ENCODE measurements at places on chromosomes 3 and 15.

- no peak for DNase-seq
These were observed 23.3 kb downstream of the ZDHHC3 start for GRCh38 chr3:44952689-44953088.

DNA sequence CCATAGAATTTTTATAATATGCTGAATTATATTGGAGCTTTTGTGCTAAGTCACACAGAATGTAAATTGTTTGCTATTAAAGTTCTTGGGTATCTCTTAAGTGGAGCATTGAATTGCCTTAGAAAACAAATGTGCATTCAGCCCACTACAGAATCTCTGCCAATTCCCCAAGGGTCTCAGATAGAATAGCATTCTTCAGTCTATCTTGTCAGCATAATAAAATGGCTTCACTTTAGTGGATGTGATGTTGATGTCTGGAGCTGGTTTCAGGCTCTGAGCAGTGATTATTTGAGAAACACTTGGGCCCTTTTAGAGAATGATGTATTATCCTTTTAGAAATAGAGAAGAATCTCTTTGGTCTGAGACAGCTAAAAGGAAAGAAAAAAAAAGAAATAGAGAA, 45.2 kb downstream of the LRCH3 start:
- DNase-seq = no peak

DNA sequence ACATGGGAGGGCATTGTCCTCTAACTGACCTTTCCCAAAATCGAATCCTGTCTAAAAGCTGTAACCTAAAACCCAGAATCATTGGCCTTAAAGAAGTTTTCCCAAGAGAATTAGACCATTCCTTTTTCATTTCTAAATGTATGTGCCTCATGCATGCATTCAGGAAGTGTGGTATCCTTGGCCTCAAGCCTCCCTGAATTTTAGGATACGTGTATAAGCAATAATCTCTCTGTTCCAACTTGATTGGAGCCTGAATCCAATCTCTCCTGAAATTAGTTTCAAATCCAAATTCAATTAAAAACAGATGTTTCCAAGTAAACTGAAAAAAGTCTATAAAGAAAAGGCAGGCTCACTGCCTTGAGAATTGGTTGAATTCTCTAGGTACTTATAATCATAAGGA, 86.0 kb upstream of the VEPH1 start:
- DNase-seq = no peak

- no peak for DNase-seq
These were observed 115.8 kb upstream of the TOPAZ1 start for GRCh38 chr3:44125882-44126281.

GRCh38 chr3:101850246-101851051, 1.1 kb downstream of the NFKBIZ start:
- no peak for DNase-seq

GRCh38 chr3:132265488-132265887, 51.7 kb upstream of the ACP3 start:
- DNase-seq = no peak

DNA sequence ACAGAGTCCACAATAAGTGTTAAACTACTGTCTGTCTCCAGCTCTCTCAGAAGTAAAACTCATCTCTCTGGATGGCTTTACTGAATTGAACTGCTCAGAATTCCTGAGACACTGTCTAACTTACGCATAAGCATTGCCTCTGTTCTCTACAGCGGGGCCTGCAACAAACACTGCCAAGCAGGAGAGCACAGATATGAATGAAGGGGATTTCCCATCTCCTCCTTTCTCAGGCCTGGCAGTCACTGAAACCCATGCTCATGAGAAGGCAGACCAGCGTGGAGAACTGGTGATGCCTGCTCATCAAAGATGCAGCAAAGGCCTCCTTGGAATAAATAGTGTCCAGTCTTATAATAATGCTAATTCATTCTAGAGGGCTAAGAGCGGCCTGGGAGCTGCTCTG, 10.3 kb downstream of the RASGRP1 start:
- DNase-seq = no peak

DNA sequence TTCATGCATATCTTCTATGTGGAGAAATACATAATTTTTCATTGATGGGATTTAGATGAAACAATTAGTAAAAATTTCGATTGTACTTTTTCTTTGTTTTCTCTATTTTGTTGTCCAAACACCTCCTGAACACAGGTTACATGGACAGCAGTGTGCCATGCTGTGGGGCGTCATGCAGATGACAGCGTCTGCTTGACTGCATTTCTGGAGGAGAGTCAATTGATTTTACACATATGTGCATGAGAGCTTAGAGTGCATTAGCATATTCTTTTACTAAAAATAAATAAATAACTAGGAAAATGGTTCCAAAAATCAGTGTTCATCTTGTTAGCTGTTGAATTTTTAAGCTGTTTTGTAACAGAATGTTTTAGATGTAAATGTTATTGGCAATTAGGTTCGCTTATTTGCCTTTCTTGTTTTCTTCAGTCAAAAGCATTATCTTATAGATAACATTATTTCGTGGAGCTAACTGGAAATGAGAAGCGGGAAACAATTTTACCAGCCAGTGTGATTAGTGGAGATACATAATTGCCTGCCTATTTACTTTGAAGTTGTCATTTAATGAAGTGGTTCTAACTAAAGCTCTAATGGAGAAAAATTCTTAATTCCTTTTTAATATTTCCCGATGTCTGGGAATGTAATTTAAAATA, 82.7 kb upstream of the VGLL3 start:
- no peak for DNase-seq

- DNase-seq = no peak
These were observed 11.2 kb downstream of the ESYT3 start for GRCh38 chr3:138445654-138446053.

DNA sequence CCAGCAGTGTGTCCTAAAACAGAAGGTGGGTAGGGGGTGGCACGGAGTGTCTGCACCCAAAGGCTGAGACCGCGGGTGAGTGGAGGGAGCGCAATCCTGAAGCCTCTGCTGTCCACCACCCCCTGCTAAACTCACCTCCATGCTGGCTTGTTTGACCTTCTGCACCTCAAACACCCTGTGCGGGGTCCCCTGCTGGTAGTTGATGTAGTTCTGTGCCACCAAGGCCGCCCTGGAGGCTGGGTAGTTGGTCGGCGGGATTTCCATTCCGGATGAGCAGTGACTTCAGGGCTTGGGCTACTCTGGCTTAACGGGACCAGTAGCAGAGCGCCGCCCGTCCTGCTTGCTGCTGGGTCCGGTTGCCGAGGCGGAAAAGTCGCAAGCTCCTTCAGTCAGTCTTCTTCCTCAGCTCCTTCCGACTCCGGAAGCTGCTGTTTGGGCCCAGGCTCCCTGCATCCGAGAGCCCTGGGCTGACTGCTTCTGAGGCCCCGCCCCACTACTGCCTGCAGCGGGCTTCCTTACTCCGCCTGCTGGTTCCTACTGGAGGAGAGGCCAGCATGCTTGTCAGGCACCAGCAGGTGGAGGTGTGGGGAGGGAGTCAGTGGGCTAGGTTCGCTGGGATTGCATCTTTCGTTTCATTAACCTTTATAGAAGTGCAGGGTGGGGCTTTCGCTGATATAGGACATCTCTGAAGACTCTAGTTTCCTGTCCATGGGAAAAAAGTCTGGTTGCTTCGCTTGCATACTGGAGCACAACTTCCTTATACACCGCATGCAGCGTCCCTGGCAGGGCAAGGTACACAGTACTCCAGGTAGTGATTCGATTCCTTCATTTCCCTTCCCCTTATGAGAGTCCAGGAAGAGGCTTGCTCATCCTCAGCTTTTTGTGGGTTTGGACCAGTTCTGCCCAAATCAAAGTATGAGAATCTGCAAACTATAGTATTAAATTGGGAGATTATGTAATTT, at the start of gene LXN:
LXN (minus strand) TSS at position 434 of the 962 bp plus-strand sequence; CDS start at position 264, 170 bp downstream.
- DNase-seq = peak; percentile 92

DNA sequence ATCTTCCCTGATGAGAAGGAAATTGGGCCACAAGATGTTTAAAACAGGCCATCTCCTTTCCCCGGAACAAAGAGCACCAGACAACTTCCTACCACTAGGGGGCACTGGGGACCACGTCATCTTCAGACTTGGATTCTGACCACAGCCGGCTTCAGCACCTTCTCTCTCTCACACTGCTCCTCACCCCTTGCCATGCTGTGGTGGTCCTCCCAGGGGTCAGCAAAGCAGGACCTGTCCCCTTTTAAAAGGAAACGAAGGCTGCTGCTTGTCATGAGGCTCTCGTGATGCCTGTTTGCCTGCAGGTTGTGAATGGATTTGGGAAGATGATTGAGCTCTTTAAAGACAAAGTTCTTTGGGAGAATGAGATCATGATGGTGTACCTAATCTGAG, 16.2 kb downstream of the RFT1 start:
- DNase-seq = peak; percentile 70

DNA sequence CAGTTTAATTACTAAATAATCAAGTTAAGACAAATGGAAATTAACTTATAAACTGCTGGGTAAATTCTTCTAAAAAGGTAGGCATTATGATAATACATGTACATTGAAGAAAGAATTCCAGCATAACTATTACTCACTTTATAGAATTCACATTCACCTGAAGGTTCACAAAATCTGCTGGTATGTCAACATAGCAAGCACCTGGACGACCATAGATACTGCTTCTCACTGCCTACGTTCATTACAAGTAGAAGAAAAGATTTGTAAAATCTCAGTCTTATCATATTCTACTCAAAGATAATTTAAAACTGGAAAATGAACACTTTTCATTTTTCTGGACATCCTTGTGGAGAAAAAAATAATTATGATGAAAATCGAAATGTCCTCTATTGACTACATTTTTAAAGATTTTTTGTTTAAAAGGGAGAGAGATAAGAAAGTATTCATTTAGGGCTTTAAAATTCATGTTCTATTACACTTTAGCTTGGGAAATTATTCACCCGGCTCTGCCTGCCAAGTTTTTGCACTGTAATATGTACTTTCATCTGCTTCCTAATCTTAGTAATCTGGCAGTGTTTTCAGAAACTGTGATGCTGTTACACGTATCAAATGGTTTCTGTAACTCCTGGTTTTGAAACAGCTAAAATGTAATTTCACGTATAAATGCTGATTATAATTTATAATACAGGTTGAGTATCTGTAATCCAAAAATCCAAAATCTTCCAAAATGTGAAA, 16.1 kb downstream of the HACL1 start:
- no peak for DNase-seq

DNA sequence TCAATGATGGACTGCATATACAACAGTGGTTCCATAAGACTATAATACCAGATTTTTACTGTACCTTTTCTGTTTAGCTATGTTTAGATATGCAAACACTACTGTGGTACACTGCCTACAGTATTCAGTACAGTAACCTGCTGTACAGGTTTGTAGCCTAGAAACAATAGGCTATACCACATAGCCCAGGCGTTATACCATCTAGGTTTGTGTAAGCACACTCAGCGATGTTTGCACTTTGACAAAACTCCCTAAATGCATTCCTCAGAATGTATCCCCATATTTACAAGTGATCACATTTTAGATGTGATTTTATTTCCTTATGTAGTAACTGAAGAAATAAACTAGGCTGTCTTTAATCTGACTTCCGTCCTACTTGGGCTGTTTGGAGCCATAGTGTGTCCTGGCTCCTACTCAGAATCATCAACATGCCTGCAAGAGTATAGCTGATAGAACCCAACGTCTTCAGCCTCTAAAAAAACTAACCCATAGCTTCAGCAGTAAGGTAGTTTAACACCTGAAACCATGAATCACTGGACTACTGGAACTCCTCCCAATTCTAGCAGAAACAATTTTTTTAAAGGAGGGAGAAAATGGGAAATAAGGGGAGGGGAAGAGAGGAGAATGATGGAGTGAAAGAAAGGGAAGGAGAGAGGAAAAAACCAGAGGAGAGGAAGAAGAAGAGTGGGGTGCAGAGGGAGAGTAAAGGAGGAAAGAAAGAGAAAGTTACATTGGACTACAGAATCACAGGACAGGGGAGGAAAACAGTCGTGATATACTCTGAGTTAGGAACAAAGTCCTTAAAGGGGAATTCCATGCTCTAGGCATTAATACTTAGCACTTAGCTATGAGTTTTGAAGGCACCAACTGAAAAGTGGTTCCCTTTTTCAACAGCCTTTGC, 67.7 kb upstream of the PLXND1 start:
- no peak for DNase-seq

GRCh38 chr3:43894176-43895049, 203.7 kb downstream of the ABHD5 start:
- peak; percentile 64 for DNase-seq

- DNase-seq = no peak
These were observed 61.8 kb upstream of the SEC61A1 start for GRCh38 chr3:127990461-127990860.

DNA sequence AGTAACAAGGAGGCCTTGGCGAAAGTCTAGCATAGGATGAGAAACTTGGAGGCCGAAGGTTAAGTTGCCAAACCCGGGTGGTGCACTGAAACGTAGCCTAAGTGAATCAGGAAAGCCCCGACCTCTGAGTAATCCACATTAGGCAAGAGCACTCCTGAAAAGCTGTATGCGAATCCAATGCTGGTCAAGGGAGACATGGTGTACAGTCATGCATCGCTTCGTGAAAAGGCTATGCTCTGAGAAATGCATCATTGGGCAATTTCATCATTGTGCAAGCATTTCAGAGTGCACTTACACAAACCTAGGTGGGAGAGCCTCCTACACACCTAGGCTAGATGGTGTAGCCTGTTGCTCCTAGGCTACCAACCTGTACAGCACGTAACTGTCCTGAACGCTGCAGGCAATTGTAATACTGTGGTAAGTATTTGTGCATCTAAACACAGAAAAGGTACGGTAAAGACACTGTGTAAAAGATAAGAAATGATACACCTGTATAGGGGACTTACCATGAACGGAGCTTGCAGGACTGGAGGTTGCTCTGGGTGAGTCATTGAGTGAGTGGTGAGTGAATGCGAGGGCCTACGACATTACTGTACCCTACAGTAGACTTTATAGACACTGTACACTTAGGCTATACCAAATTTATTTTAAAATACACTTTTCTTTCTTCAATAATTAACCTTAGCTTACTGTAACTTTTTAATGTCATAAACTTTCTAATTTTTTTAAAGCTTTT, 222.5 kb downstream of the SHQ1 start:
- no peak for DNase-seq

- no peak for DNase-seq
These were observed 32.5 kb downstream of the CHAC1 start for GRCh38 chr15:40985541-40986330.

- DNase-seq = no peak
These were observed 36.0 kb upstream of the GATM start for GRCh38 chr15:45414215-45414885.

DNA sequence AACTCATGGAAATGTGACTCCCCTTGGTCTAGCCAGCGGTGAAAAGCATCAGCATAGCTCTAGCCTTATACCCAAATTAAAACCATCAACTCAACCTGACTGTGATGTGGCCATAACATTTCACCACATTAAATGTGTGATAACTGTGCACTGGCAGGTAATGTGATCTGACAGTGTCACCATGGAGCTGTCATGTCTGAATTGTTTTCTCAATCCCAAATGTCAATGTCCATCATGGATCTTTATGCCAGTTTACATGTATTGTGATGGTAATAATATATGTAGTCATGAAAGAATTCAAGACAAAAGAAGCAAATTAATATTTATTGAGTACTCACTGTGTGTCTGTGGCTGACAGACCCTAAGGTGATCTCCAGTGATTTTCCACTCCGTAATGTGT, 213.4 kb upstream of the EOMES start:
- DNase-seq = no peak

DNA sequence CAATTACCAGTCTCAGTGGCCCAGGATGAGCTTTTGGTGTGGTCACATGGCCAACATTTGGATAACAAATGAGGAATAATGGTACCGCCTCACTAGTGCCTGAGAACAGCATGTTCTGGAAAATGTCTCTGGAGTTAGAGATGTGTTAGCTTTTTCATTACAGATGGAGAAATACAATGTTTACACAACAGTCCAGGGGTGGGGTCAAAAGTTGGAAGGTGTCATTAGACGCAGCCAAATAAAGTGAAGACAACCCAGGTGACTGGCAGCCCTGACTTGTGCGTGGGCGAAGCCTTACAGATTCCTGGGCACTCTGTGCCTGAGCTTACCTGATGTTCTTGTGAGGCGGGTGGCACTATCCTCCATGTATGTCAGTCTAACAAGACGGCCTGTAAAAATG, 12.8 kb downstream of the IL17RB start:
- DNase-seq = no peak
